ENCODE measurements at places on chromosomes 11 and 22.

- DNase-seq: no peak
Observed at GRCh38 chr11:44065161-44065661, 859 bp upstream of the ACCS start.

GRCh38 chr11:39190751-39191150 lies 2268.7 kb downstream of the LRRC4C start:
- DNase-seq: no peak

DNA sequence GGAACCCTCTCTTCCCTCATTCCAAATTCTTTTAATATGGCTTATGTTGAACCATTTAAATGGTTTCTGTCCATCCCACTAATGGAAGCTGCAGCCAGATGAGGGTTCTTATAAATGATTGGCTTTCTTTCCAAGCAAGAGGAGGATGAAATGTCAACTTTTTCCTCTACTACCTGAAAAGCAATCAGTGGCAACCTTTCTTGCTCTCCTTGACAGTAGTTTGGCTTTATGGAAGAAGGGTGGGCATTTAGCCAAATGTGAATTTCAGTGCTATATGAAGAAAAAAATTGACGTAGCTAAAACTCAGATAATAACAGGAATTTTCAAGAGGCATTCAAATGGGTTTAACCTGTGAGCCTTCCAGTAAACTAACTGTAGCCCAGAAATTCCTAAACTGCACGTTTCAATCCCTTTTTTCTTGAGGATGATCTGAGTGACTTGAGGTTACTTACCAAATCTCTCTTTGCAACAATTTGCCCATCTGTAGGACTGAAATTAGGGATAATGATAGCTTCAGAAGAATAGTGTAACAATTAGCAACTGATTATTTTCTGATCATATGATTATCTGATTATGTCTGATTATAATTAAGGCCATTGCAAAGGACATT lies 90.9 kb downstream of the EXT2 start:
- DNase-seq: no peak

DNA sequence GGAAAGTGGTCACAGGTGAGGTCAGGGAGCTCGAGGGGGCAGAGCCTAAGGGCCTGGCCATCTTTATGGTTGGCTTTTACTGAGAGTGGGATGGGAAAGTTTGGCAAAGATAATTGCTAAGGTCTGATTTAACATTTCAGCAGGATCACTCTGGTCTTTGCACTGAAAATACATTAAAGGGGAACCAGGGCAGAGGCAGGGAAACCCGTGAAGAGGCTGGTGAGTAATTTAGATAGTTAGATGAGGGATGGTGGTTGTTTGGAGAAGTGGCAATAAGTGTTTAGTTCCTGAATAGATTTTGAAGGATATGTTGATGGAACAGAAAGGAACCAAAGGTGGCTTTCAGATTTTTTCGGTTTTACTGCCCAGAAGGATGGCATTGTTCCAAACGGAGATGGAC lies 50.8 kb downstream of the SCN3B start:
- DNase-seq: no peak

GRCh38 chr11:68992743-68993255 lies 12.0 kb upstream of the MRGPRD start:
- DNase-seq: no peak

DNA sequence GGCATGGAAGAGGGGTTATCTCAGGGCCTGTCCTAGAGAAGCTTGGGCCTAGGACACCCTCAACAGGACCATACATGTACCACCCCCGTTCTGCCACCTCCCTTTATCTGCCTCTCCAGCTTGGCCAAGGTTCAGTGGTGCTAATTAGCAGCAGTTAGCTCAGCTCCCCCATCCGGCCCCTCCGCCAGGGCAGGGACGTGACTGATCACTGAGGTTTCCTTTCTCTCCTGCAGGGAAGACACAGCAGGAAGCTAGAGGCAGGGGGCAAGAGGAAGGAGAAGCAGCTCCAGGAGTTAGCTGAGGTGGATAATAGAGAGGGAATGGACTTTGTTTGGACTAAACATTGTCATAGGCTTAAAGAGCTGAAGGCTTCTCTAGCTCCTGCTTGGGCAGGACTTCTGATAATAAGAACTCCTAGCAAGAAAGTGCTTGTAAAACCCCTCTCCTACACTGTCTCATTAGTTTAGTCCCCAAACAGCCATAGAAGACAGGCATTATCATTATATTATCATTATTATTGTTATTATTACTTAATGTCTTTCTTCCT lies 53.8 kb downstream of the BUD13 start:
- DNase-seq: no peak

DNA sequence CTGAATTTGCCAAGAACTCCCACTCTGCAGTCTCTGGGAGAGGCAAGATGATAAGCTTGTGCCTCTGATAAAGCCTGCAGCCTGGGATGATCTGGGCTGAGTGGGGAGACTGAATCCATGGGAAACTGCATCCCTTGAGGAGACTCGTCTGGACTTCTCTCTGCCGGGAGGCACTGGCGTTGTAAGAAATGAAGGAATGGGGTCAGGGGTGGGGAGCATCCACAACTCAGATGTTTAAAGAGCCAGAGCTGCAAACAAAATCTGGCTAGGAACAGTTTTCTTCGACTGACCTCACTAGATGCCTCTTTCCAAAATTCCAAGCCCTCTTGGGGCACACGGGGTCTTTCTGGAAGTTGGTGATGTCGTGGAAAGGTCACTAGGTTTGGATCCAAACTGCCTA lies 64.4 kb downstream of the SPON1 start:
- DNase-seq: no peak

DNA sequence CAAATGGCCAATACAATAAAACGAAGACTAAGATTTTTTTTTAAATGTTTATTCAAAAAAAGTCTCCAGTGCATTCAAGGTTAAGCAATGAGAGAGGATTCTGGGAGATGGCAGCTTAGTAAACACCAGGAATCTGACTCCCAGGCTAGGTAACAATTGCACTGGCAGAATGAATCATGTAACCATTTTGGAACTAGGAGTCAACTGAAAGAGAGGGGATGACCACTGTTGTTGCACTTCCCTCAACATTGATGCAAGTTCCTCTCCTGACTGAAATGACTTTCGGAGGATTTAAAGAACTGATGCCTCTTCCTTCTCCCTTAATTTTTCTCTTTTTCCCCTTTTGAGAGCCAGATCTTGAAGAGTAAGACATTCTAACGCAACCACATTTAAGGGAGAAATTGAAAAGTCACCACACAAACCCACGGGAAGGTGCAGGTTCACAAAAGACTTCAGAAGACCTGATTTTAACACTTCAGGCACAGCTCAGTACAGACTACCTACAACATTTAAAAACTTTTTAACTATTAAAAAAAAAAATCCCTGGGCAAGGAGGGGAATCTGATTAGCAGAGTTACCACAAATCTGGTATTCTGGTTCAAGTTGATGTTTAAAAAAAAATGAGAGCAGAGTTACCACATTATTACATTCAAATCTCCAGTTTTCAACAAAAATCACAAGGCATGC lies 56.8 kb downstream of the FCHSD2 start:
- no peak for DNase-seq

GRCh38 chr11:96172604-96173003 lies 170.4 kb downstream of the MAML2 start:
- no peak for DNase-seq

GRCh38 chr11:57224537-57224936 lies 12.5 kb downstream of the APLNR start:
- DNase-seq: no peak

DNA sequence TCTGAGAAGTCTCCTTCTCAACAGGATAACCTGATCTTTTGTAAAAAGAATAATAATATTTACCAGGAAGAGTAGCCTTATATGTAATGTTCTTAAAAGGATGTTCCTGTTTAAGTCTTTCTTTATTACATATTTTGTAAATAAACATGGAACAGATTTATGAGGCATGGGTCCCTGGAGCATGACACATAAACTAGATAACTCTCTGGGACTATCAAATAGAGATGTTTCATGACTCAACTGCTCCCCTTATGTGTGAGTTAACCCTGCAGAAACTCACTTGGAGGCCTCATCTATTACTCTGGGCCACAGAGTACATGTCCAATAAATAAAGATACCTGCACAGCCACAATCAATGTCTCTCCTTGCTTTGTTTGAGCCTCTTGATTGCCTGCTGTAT lies 64.6 kb downstream of the GDPD4 start:
- DNase-seq: no peak

DNA sequence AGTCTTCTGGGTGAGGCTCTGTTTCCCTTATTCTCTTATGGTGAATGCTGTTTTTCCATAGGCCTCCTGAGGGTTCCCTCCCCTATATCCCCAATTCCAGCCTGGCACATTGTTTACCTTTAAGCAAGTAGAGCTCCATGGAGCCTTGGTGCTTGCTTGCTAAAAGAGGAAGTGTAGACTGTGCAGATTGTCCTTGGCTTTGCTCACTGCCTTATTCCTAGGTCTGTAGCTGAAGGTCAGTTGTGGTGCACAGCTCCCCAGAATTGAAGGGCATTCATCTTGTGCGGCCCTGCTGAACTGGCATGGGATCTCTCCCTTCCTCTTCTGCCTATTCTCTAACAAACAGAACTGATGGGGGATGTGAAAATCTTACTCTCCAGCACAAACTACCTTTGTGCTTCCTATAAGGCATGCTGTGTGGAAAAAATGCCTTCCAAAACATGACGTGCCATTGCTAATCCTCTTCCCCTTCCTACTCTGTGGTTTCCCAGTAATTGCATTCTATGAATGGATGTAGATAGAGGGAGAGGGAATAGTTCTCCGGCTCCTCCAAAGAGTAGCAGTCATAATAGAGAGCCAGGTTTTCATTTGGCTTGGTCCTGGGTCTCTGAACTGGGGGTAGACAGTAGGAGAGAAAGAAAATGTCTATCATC lies 34.2 kb upstream of the PLET1 start:
- DNase-seq: no peak

GRCh38 chr22:43185860-43186261 lies 1.1 kb downstream of the TTLL12 start:
- no peak for DNase-seq

DNA sequence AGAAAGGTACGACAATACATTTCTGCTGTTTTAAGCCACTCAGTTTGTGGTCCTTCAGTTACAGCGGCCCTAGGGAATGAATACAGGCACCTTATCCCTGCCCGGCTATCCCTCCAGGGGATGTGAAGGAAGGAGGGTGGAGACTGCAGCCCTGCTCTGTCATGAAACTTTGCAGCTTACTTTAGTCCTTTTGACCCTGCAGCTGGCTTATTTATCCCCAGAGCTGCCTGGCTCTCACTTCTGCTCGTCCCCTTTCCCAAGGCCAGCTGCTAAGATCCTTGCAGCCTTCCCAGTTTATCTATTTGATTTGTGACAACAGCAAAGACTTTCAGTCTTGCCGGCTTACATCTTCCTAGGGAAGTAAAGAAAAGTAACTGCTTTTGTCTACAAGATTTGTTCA lies 55.2 kb downstream of the SC5D start:
- no peak for DNase-seq

DNA sequence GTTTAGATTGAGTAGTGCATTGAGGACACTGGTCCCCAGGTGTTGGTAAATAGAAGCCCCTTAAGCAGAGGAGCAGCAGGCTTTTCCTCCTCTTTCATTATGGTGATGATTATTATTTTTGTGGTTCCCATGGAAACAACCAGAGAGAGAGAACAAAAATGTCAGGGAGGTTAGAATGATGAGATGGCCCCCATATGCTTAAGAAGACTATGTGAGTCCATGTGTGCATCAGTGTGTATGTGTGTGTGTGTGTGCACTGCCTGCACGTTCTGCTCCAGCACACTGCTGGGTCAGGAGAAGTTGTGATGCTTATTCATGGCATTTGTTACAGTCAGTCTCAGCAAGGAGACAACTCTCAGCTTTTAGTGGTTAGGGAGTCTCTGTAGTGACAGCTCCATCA lies 724.2 kb downstream of the NTM start:
- DNase-seq: no peak

DNA sequence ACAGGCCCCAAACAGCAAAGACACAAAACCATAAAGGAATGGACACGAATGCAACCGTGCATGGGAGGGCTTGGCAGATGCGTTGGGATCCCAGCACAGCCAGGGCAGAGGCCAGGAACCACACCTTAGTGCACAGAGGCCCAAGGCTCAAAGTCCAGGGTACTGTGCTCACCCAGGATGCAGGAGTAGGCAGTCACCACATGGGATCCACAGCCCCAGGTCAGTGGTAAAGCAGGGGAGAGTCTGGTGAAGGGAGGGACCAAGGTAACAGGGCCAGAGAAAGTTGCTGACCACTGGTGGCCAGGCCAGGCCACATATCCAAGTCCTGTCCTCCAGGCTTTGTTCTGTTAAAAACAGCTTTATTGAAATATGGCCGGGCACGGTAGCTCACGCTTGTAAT lies 6.5 kb upstream of the CERK start:
- no peak for DNase-seq

DNA sequence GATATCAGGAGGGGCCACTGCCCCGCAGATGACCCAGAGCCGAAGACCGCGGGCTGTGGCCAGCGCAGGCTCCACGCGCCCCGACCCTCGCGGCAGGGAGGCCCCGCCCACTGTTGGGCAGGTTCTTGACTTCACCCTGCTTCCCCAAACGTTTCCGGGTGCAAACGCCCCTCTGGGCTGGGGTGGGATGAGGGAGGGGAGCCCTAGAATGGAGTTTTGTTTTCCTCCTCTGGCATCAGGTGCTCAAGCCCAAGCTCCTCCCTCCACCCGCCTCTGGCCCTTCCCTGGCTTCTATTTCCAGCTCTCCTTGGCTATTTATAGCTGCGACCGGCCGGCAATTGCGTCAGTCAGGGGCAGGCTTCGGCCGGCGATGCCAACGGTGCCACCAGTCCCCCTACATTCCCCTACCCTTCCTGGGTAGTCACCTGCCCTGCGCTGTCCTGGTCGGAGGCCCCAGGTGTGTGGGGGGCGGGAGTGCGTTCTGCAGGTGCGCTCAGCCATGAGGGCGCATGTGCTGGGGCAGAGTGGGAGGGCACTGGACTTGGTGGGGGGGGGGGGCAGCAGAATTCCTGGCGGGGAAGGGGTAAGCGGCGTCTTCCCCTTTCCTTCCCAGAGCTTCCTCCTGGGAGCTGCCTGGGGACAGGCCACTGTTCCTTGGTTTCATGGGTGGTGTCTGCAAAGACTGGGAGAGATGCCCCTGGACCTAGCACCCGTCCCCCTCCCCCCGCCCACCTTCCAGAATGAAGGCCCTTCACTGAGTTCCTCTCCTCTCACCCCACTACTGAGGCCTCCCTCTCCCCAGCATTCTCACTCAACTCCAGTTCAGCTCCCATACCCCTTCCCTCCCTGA lies 23.6 kb downstream of the DUSP8 start:
- peak; percentile 84 for DNase-seq

DNA sequence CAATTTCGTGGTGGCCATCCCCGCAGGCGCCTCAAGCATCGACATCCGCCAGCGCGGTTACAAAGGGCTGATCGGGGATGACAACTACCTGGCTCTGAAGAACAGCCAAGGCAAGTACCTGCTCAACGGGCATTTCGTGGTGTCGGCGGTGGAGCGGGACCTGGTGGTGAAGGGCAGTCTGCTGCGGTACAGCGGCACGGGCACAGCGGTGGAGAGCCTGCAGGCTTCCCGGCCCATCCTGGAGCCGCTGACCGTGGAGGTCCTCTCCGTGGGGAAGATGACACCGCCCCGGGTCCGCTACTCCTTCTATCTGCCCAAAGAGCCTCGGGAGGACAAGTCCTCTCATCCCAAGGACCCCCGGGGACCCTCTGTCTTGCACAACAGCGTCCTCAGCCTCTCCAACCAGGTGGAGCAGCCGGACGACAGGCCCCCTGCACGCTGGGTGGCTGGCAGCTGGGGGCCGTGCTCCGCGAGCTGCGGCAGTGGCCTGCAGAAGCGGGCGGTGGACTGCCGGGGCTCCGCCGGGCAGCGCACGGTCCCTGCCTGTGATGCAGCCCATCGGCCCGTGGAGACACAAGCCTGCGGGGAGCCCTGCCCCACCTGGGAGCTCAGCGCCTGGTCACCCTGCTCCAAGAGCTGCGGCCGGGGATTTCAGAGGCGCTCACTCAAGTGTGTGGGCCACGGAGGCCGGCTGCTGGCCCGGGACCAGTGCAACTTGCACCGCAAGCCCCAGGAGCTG lies 24.8 kb downstream of the ADAMTS15 start:
- DNase-seq: no peak

Measured in substantia nigra (tissue), 51 donors.